ENCODE measurements at places on chromosomes 4 and X. TPM values are rescaled to one million over a fixed set of nuclear protein-coding genes. Genes with fewer than 3 reads are reported as not detected.
A peak's percentile ranks its signal among the peaks of the same experiment; 100 is the strongest.

GRCh38 chrX:40058719-40059118 is 39.0 kb downstream of the BCOR start:
- no peak for DNase-seq

DNA sequence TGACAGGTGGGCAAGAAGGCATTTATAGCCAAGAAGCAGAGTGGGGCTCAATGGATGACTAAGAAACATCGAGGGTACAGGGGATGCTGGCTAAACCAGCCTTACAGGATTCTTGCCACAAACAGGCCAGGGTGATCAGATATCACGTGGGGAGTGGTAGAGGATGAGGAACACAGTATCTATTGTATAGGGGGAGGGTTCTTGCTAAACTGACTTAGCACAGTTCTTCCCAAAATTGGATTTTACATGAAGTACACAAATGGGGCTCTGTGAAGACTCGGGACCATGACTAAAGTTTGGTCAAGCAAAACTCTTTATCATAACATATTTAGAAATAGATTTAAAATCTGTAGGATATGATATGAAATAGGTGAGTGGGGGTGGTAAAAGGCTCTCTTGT is 144.0 kb upstream of the ATOH1 start:
- no peak for DNase-seq

GRCh38 chrX:38626296-38626695 is 65.0 kb downstream of the TSPAN7 start:
- DNase-seq, result no peak

- no peak for DNase-seq
Measured at GRCh38 chrX:9662148-9662547, 103.5 kb downstream of the GPR143 start.

GRCh38 chrX:150574559-150575418 is 6.4 kb downstream of the MTM1 start:
- peak; percentile 58 for DNase-seq

GRCh38 chr4:2870082-2870481 is 26.4 kb downstream of the ADD1 start:
- DNase-seq, result no peak

- no peak for DNase-seq
Measured at GRCh38 chr4:122412547-122412946, 33.7 kb downstream of the ADAD1 start.

GRCh38 chrX:48083212-48083611 is 11.8 kb upstream of the ZNF630 start:
- peak; percentile 56 for DNase-seq

DNA sequence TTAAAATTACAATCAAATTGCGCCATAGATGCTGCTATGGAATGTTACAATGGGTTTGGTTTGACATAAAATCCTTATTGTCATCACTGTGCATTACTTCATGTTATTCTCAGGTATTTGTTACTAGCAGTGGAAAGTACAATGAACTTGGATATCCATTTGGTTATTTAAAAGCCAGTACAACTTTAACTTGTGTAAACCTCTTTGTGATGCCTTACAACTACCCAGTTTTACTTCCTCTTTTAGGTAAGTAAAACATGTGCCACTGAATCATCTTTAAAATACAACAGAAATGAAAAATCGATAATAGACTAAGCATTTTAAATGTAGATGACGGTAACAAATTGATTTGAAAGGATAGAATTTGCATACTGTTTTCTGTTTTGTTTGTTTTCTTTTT is 35.6 kb downstream of the INTS6L start:
- no peak for DNase-seq

DNA sequence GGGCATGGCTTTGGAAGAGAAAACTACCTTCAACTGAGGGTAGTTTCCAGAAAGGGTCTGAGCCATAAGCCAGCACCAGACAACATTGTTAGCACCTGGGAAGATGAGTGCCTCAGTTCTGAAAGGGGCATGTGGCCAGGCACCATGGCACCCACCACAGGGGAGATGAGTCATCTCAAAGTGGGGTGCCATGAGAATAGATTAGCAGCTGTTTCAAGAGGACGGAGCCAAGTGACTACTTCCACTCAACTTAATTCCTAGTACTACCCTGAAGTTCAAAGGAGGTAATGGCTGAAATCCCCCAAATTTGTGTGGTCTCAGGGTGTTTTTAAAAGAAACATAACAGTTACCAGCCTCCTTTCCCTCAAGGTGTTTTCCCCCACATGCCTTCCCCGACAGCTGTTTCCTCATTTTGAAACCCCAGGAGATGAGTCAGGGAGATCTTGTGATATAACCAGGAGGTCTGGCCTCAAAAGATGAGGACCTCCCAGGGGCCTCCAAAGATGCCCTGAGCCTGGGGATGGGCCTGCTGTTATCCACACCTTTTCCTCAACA is 27.8 kb upstream of the FTHL17 start:
- peak; percentile 58 for DNase-seq

DNA sequence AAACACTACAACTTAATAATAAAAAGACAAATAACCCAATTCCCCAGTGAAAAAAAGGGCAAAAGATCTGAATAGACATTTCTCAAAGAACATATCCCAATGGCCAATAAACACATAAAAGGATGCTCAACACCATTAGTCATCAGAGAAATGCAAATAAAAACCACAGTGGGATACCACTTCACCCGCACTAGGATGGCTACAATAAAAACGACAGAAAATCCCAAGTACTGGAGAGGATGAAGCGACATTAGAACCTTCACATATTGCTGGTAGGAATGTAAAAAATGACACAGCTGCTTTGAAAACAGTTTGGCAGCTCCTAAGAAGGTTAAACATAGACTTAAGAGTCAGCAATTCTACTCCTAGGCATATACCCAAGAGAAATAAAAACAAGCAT is 140.6 kb upstream of the ARX start:
- DNase-seq, result no peak

GRCh38 chr4:179605196-179605595 is 2163.0 kb upstream of the AGA start:
- DNase-seq, result no peak

GRCh38 chr4:123616951-123617461 is 220.4 kb downstream of the SPRY1 start:
- peak; percentile 67 for DNase-seq

- DNase-seq, result no peak
Measured at GRCh38 chr4:114941503-114941902, 171.9 kb downstream of the NDST4 start.

DNA sequence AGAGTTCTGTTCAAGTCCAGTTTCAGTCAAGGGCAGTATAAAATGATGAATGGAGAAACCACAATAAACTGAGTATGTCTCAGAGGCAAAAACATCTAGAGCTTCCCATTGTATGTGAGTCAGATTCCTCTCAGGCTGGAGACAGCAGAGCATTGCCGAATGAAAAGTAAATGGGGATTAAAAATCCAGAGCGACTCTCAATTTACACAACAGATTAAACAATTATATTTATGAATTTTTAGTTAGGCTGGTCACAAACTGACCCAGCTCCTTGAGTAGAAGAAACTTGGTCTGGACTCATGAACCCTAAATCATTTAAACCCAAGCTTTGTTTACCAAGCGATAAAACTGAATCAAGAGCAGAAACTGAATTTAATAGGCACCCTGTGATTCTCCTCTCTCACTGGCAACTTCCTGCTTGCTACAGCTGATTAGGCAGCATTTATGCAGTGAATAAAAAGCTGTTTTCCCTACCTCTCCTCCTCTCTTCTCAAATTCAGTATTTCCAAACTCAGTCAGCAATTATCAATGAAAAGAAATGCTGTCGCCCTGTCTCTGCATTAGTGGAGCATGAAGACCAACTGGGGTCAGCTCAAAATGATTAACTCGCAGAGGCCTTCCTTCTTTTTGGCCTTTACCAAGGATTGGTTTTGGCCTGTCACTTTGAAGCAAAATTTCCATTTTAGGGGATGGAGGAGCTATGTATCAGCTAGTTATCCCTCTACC is 568.0 kb downstream of the PDHA2 start:
- no peak for DNase-seq

GRCh38 chrX:28158019-28158777 is 176.9 kb upstream of the DCAF8L1 start:
- DNase-seq, result no peak

DNA sequence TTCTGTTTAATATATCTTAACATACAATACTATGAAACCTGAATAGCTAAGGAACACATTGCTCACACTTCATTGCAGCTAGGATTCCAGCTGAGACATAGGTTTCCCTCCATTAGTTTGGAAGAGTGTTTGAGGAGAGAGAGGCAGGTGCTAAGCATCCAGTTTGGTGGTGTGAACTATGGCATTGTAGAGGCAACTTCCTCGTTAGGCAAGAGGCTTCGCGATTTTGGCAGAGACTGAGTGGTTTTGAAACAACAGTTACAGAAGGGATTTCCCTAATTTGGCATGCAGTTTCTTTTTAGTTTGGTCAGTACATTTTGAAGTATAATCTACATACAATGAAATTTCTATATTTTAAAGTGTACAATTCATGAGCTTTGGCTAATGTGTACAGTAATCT is 117.1 kb upstream of the BMP3 start:
- DNase-seq, result no peak

- no peak for DNase-seq
Measured at GRCh38 chr4:18754180-18754579, 732.6 kb upstream of the LCORL start.

GRCh38 chr4:66328803-66329574 is 658.7 kb upstream of the EPHA5 start:
- no peak for DNase-seq

DNA sequence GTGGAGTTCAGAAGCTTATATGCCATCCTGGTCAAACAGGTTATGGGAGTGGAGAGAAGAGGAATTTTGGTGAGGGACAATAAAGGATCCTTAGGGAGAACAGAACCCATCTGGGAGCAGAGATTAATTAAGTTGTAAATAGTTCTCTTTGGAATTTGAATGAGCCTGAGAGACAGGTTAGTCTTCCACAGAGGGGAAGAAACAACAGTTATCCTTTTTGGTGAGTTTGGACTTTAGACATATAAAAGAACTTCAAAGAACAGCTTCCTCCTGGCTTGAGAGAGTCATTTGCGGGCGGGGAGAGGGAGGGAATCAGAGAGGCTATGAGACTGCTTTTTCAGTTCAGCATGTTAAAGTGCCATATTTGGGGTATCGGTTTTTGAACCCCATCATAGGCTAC is 793.3 kb upstream of the MAGEB2 start:
- no peak for DNase-seq

DNA sequence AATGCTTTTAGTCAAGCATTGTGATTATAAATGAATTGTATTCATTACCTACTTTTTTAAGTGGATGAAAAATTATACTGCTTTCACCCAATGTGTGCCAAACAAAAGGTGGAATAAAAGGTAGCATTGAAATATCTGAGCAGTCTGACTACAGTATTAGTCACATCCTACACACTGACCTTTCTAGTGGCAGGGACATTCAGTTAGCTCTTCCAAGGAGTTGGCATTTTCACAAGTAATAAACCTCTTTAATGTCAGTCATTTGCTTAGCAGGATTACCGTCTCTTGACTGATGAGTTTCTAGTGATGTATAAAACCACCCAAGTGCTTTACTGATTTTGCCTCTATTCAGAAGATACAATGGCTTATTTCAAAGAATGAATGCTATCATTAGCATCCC is 687.9 kb downstream of the ARAP2 start:
- no peak for DNase-seq

GRCh38 chr4:84407554-84408407 is 91.3 kb downstream of the NKX6-1 start:
- no peak for DNase-seq

- no peak for DNase-seq
Measured at GRCh38 chrX:53072418-53073114, 9.6 kb upstream of the TSPYL2 start.

DNA sequence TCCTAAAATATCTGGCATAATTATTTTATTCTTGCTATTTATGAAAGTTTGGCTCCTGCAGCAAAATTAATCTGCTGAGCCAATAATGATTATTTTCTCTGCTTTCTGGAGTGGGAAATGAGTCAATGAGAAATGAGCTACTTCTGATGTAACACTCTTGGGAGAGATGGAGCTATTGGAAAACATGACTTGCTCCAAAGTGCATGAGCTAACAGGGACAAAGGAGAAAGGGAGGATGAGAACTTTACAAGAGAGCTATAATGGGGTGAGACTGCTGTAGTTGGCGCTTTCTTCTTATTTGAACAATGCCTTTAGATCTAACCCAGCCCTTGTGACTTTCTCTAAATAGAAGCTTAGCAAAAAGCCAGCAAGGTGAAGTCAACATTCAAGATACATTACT is 615.1 kb downstream of the ANKRD50 start:
- no peak for DNase-seq

- DNase-seq, result no peak
Measured at GRCh38 chrX:49879656-49880277, 483 bp downstream of the USP27X start.

DNA sequence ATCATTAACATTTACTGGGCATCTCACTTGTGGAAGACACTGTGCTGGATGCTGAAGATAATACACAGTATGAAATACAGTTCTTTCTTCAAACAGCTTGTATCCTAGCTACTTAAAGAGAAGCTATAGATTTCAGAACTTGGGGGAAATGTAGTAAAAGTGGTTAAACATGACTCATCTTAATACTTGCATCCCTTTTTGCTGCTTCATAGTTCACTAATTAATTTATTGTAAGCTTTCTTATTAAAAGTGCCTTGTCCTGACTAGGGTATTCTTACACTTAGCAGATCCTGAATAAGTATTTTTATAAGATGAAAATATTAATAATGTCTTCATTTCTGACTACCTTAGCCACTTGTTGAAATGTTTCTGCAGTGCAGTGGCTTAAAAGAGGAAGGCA is 132.8 kb upstream of the STIM2 start:
- no peak for DNase-seq

The CFAP47 gene
- not detected for total RNA-seq

The FGFBP2 gene
- 2.0 TPM for total RNA-seq

The FTSJ1 gene
- total RNA-seq, result 72.7 TPM

The FREM3 gene
- total RNA-seq, result not detected

The CT45A5 gene
- not detected for total RNA-seq

The ZNF157 gene
- total RNA-seq, result 0.23 TPM
